Stomach (tissue), 19 donors: ENCODE measurements at places on chromosomes 5 and 9.

DNA sequence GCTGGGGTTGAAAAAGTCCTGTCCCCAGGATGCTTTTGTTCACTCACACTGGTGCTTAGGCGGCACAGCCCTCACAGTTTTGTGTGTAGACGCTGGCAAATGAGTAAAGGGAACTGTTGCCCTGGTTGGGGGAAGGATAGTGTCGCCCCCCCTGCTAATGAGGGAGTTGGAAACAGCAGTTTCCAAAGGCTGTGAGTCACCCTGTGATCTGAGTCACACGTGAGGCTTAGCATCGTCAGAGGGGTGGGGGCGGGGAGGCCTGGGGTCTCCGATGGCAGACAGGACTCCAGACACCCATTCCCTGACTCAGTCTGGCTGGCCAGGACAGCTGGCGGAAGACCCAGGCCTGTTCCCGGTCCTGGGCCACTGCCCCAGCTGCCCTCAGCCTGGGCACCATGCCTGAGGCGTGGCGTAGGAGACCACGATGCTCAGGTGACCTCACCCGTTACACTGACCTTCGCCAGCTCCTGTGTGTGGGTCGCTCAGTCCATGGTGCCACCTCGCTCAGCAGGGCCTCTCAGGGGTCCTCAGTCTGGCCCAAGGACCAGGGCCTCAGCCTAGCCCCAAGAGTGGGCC, 2.9 kb downstream of the DNAJB5 start:
- DNase-seq: no peak

DNA sequence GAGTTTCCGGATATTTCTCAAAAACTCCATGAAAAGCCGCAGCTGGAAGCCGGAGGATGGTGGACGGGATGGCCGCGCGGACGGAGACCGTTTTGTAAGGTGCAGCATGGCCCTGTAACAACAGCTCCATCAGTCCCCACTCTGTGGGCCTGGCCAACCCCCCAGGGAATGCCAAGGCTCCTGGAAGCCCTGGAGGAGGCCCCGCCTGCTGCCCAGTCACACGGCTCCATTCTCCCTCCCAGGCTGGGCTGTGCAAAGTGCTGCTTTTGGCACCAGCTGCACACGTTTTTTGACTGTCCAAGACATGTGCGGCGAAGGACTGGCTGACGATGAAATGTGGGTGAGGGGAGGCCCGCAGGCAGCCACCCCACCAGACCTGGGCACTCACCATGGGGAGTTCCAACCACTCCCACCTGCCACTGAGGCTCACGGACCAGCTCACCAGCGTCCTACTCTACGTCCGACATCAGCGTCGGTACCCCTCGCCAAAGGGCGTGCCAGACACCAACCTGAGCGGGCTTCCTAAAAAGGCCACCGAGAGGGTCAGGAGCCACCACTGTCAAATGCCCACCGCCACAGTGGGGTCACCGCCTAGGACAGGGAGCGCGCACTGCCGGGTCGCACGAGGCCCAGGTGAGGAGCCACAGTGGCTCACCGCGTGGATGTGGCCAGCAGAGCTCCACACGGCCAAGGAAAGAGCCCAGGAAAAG, 27.3 kb downstream of the PNPLA7 start:
- no peak for DNase-seq

- no peak for DNase-seq
Measured at GRCh38 chr9:136470356-136470755, 12.5 kb downstream of the SEC16A start.

GRCh38 chr5:159220206-159220605, 10.9 kb upstream of the RNF145 start:
- no peak for DNase-seq

GRCh38 chr5:72151169-72151568, 43.9 kb downstream of the MAP1B start:
- DNase-seq: no peak

DNA sequence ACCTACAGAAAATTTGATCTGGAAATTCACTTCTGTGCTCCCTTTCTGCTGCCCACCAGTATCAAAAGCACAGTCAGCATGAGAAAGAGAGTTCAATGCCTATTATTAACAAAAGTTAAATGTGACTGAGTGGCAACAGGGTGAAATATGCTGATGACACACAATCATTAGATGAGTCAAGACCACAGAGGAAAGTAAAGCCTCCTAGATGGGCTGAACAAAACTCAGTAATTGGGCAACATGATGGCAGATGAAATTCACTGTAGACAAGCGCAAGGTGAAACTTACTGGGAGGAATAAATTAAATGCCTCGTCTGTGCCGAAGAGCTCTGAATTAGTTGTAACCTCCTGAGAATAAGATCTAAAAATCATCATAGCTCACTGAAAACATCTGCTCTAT, 752.8 kb downstream of the IRX1 start:
- no peak for DNase-seq

GRCh38 chr9:76257311-76257710, 136.9 kb downstream of the RFK start:
- no peak for DNase-seq

DNA sequence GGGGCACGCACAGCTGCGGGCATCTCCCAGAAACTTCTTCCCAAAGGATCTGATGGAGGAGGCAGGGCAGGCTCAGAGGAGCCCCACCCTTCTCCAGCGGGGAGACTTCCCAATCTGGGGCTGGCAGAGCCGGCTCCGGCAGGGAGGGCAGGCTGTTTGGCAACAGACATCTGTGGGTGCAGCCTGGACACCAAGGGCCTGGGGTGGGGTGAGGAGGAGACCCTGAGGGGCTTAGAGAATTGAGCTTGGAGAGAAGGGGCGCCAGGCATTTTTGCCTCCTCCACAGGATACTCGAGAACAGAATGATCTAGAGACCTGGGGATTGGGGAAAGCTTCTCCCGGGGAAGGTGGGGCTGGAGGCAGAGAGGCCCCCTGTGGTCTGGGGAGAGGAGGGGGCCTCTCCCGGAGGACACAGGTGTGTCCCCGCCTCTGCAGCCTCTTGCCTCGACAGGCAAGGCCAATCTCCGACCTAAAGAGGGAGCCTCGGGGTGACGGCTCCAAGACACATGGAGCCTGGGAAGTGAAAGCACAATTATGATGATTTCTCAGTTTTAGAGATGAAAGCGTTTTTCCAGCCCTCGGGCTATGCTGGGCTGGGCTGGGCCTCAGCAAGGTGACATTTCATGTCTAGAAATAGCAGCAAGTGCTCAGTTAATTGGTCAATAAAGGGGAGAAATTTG, 8.4 kb downstream of the LHX3 start:
- no peak for DNase-seq
